ENCODE measurements at places on chromosomes 3 and 15.

DNA sequence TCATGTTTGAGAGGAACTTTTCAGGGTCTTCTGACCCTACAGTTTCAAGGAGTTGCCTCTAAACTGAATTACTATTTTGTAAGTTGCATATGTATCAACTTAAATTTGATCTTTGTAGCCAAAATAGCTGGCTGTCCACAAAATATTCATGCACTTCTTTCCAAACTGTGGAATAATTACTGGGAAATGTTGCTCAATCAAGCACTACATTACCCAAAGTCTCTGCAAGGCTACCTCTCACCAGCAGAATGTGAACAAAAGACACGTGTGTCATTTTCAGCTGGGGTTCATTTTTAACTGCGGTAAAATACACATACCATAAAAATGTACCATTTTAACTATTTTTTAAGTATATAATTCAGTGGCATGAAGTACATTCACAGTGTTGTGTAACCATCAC lies 320.4 kb downstream of the CTNNB1 start:
- no peak for DNase-seq

DNA sequence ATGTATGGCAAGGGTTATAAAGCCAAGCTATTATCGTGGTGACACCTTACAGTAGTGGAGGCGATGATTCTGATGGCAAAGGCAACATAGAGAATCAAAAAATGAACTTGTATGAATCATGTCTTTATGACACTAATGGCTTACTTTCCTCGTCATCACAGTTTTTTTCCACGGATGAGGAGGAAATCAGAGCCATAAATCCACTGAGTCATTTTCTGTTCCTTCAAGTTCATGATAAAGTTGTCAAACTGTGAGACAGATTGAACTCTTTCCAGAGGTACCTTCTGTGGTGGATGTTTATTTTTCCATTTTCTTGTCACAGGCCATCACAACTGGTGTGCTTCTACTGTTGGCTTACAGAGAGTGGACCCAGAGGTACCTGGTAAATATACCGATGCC lies 8.5 kb downstream of the TMEM212 start:
- no peak for DNase-seq

DNA sequence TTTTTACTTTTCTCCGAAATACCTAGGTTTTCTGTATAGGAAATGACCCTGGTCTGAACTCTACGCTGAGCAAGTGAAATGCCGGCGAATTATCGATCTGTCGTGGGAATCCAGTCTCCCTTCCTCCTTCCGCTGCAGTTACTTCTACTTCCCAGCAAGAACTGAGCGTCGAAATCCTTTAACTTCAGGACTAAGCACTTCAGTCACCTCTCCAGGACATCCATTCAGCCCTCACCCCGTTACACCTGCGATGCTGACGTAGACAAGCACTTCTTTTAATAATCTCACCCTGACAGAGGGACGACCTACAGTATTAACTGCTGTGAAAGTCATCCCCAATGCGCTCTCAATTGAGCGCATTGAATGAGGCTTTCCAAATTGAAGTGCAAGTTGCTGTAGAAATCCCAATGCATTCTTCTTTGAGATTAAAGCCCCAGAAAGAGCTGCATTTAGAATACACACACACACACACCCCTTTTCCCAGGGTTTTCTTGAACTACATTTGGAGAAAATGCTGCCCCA lies 1.3 kb downstream of the TOP2B start:
- DNase-seq: no peak

DNA sequence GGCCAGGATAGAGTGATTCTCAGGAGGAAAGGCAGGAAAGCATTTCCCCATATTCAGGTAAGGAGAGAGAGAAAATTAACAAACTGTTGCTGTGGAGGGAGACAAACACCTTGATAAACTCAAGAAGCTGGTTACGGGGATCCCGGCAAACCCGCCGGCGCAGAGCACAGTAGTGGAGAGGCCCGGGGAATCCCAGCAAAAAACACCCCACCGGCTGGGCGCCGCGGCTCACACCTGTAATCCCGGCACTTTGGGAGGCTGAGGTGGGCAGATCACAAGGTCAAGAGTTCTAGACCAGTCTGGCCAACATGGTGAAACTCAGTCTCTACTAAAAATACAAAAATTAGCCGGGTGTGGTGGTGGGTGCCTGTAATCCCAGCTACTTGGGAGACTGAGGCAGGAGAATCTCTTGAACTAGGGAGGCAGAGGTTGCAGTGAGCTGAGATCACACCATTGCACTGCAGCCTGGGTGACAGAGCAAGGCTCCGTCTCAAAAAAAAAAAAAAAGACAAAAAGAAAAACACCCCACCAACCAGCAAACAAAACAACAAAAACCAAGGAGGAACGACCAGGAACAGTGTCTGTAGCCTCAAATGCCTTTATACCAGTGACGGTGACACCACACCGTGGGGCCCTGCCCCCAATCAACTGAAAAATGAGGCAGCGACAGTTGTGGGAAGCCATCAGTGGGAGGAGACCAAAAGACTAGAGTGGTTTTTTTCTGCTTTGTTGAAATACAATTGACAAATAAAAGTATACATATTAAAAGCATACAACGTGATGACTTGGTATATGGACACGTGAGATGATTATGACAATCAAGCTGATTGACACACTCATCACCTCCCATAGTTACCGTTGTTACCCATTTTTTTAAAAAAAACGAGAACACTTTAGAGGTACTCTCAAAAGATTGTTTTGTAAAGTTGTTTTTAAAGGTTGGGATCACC lies 40.2 kb upstream of the IDH2 start:
- DNase-seq: no peak

DNA sequence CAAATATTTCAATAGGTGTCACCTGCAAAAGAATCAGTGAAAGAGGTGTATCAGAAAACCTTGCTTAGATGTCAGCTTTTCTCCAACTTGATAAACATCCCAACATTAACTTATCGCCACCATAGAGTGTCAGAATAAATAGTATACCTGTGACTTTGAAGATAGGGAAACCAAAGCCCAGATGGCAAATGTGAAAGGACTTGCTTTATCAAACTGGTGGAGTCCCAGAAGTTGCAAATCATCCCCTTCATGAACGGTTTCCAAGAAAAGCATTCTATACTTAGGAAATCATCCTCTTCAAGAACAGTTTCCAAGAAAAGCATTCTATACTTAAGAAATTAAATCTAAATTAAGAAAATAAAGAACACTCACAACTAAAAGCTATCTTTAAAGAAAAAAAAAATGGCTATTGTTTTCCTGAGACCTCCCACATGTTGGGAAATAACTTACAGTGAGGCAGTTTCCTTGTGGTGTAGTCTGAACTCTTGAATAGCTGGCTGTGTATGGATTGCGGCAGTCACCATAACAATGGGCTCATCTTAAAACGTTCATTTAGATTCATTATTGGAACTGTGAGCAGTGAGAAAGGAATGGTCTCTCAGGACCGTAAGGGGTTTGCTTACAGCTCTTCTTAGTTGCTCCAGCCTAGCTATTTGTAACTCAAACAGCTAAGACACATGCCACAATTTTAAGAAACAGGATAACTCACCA lies 56.5 kb downstream of the GHSR start:
- DNase-seq: no peak

- no peak for DNase-seq
Measured at GRCh38 chr15:42065033-42065432, 29.3 kb downstream of the PLA2G4D start.

- DNase-seq: no peak
Measured at GRCh38 chr15:44598892-44599291, 61.9 kb downstream of the EIF3J start.

DNA sequence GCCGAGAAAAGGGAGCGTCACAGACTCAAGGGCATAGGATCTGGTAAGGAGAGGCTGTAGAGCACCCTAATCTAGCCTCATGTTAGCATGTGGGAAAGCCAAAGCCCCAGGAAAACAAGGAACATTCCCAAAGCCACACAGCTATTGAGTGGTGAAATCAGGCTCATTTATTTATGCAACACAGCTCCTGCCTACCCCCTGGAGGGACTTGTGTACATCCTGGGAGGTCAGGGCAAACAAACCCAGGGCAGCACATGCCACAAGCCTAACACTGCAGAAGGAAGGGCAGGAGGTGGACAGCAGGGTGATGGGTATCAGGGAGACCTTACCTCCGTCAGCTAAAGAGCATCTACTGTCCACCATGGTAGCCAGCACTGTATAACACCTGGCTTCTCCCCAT lies 283.5 kb downstream of the RPLP1 start:
- no peak for DNase-seq

- no peak for DNase-seq
Measured at GRCh38 chr15:85603703-85604102, 191.0 kb downstream of the KLHL25 start.

DNA sequence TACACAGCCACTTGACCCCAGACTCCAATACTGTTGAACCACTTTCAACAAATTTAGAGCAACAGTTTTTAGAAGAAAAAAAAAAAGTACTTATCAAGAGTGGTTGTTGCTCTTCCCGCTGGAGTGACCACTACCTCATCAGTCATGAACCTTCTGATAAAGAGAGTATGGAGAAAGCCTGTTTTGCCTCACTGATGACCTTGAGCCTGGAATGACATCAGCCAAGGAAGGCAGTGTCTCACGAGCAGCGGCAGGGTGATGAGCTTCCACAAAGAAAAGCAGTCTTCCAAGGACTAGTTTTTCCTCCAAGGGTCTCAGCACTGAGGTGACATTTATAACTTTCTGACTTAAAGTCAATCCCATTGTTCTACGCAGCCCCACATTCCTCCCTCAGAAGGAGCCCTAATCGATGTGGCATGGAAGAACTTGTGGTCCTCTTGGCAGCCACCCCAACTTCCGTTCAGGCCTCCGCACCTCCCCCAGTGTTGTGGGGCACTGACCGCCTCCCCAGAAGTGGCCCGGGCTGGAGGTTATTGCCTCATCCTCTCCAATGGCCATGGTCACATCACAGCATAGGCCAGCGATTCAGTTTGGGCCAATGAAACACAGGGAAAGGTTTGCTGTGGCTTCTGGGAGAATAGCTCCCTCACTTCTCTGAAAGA lies 1.8 kb upstream of the CYP11A1 start:
- DNase-seq: no peak

DNA sequence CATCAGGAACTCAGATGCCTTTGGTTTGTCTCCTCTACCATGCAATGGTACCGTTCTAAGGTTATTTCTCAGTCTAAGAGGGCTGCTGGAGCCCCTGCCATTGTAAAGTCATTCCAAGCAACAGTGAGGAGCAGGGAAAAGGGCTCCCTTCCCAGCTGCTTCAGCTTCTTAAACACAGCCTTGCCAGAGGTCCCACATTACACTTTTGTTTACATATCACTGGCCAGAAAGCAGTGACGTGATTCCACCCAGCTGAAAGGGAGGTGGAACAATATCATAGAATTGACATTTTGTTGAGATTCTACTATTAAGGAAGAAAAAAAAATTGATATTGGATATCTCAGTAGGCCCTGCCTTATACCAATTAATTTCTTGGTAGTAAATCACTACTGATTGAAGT lies 194.6 kb downstream of the SUCLG2 start:
- no peak for DNase-seq

- DNase-seq: no peak
Measured at GRCh38 chr15:97755726-97756125, 204.8 kb upstream of the ARRDC4 start.

GRCh38 chr3:44984335-44984734 lies 8.3 kb downstream of the EXOSC7 start:
- no peak for DNase-seq

DNA sequence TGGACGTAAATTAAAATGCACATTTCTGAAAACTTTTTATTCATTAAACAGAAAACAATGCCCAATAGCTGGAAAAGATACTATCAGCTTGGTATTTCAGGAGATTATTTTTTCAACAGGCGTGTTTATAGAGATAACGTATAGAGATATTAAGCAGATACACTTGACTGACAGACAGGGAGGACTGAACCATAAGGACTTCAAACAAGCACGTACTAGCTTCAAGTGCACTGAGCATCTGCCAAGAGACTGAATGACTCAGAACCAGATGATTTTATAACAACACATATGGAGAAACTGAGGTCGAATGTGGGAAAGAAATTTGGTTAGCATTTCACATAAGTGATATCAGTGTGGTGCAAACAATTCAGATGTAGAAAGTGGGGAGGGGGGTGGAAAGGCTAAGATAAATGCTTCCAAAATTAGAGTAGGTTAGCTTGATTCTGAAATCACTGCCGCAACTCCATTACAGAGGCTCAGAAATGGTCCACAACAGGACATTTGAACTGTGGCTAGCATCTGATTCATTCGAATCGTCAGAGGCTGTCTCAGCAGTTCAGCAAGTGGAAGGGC lies 103.5 kb downstream of the SEMA6D start:
- DNase-seq: no peak

GRCh38 chr3:44042772-44043171 lies 198.9 kb upstream of the TOPAZ1 start:
- no peak for DNase-seq

GRCh38 chr3:35784169-35784568 lies 144.8 kb downstream of the ARPP21 start:
- no peak for DNase-seq
